ENCODE measurements at places on chromosomes 7 and 10.

GRCh38 chr7:151448261-151449252 lies 8.6 kb upstream of the CRYGN start:
- peak; percentile 65 for DNase-seq

GRCh38 chr7:152203095-152203494 lies 177.6 kb downstream of the GALNT11 start:
- DNase-seq = no peak

- no peak for DNase-seq
Measured at GRCh38 chr10:130185591-130185990, 49.4 kb downstream of the GLRX3 start.

DNA sequence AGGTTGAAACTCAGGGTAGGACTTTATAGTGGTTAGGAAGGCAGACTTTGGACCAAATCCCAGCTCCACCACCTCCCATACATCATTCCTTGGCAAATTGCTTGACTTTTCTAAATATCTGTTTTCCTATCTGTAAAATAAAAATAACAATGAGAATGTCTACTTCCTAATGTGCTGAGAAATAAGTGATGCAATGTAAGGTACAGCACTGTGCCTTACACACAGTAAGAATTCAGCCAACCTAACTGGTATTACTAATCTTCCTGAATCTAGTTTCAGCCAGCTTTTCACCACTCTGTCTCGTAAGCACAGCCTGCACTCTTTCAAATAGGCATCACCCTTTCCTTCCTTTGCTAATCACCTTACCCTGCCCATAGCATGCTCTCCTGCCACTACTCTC lies 9.7 kb downstream of the PRLHR start:
- no peak for DNase-seq

DNA sequence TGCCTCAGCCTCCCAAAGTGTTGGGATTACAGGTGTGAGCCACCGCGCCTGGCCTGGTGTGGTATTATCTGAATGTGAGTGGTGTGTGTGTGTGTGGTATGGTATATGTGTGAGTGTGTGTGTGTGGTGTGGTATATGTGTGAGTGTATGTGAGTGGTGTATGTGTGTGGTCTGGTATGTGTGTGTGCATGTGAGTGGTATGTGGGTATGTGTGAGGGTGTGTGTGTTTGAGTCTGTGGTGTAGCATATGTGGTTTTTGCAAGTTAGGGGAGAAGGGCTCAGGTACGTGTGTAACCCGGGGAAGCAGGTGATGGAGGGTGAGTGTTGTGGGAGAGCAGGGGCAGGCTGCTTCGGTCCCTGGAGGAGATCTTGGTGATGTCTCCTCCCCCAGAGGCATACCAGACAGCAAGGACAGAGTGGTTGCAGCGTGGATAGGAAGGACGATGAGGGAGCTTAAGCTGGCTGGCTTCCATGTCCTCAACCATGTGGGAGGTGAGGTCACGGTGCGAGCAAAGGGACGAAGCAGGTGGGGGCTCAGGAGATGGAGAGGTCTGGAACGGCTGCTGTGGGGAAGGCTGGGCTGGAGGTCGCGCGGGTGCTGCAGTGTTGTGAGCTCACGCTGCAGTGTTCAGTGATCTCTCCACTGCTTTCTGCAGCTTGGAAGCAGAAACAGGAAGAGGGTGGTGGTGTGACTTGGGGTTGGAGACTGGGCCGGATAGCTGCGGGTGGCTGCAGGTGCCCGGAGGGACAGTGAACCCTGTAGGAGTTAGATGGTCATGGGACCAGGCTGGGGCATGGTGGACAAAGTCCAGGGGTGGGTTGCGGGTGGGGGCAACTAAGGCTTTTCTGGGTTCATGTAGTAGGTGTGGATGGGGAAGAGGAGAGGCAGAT lies 5.0 kb downstream of the ZYX start:
- DNase-seq = no peak

- no peak for DNase-seq
Measured at GRCh38 chr7:47451851-47452205, 130.1 kb downstream of the TNS3 start.

DNA sequence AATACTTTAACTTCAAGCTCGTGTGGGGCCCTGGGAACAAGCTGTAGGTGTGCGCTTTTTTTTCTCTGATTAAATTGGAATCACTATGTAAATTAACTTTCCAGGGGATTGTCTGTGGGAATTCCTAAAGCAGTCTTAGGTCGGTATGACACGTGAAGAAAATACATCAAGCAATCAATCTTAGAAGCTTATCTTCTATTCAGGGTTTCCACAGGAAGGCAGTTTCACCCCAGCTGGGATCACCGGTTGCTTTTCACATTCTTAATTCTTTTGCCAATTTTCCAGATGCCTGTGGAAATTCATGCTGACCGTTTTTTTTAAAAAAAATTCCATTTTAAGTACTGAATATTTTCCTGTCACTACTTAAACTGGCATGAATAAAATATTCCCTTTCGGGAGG lies 41.9 kb downstream of the CAMK1D start:
- DNase-seq = no peak

DNA sequence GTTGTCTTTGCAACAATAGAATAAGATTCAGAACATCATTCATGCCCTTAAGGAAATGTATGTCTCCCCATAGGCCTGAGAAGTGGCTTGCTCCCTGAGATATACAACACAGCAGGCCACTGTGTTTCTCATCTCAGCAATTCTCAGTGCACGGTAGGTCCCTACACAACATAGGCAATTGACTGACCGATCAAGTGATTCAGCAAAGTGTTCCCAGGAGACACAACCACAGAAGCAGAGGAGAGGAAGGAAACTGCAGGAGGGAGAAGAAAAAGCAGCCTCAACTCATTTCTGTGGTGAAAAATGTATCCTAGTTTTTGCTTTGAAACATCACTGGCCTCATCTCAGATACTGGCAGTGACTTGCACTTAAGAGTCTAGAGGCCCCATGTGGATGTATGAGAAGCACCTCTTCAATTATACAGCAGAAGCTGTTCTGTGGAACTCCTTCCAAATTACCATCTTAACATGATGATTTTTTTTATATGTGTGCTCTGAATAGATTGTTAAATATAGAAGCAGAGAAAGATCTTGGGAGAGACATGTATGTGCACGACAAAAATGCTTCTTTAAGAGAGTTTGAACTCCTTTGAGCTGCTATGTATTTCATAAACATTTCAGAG lies 306.8 kb downstream of the XPNPEP1 start:
- DNase-seq = no peak

DNA sequence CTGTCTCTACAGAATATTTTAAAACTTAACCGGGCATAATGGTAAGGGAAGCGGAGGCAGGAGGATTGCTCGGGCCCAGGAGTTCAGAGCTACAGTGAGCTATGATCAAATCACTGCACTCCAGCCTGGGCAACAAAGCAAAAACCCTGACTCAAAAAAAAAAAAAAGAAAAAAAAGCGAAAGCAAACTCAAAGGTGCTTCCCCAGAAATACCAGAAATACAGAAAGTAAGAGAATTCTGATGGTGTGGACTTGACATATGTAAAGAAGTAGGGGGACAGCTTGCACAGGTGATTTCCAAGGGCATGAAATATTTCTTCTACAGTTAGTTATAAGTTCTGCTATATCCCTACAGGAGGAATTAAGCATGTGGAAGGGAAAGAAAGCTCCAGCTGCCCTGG lies 69.7 kb upstream of the APBB1IP start:
- no peak for DNase-seq

DNA sequence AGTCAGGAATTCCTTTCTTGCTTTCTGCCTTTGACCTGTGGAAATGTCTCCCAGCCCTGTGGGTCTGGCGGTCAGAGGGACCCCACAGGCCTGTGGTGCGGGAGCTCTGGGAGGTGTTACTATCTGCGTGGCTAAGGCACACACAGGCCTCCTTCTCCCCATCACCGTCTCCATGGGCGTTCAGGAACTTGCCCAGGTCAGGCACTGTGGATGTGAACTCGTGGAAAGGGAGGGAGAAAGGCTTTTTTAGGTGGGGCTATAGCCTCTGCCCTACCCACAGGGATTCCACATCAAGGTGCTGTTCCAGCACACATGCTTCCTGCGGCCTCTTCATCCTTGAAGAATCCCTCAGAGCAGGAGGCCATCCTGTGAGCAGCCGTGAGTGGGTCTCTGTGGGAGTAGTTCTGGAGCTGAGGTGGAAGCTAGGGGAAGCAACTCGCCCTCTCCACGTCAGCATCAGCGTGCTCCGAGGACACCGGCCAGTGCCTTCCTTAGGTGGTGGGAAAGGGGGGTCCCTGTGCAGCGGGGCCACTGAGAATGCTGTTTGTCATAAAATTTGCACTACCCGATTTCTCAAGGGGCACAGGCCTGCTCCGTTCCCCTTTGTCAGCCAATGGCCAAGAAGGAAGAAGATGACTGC lies 7.5 kb upstream of the ATP6V0E2 start:
- DNase-seq = no peak

DNA sequence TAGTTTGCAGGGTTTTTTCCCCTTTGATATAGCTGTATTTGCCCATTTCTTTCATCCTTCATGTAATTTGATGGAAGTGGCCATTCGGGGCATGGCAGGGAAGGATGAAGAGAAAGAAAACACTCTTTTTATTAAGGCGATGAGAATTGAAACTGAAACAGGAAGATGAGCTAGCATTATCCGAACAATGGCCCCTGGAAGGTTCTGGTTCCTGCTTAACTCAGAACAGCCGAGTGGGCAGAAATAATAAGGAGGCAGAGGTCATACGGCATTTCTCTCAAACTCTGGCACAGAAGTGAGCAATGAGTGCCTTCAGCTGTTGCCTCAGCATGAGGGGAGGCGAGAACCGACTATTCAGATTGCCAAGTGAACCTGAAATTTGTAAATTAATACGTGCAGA lies 113.2 kb upstream of the MYO3A start:
- DNase-seq = no peak

GRCh38 chr7:157193274-157193673 lies 54.5 kb downstream of the UBE3C start:
- DNase-seq = no peak

Measured in stimulated activated CD4-positive, alpha-beta T cell treated with anti-CD3 and anti-CD28 coated beads, Interleukin-1b, Interleukin-23, amount 100 ng/mL, for 48 hours (primary cell).